Psoas muscle (tissue), 8 donors: ENCODE measurements at places on chromosomes 7 and 10. TPM values are rescaled to one million over a fixed set of nuclear protein-coding genes. Genes with fewer than 3 reads are reported as not detected.

Gene ATOH7
- not detected for total RNA-seq

Gene PTF1A
- not detected for total RNA-seq

GRCh38 chr10:105413997-105414396 is 772.9 kb downstream of the SORCS3 start:
- no peak for DNase-seq

DNA sequence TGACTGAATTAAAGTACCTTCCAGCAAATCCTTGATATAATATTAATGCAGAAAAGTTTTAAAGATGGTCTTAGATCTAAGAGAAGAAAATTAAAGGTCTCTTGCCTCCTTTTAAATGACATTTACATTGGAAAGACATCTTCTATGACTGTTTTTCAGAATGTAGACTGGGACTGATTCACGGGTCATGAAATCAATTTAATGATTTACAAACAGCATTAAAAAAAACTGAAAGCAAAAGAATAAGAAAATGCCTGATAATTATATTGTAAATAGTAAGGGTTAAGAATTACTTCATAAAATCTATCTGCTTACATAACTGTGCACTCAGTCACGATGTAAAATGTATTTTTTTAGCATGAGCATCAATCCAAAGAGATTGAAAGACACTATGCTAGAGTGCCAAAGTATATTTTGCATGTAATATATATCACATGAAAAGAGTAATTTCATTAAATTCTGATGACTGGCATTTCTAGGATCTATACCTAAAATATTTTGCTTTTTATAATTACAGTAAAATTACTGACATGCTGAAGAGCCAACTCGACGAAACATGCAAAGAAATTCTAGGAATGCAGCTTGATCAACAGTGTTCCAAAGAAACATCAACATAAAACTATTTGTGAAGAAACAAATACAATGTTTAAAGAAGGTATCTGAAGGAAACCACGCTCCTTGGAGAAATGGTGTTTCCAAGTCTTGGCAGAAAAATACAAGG is 35.1 kb downstream of the RTKN2 start:
- DNase-seq: no peak

DNA sequence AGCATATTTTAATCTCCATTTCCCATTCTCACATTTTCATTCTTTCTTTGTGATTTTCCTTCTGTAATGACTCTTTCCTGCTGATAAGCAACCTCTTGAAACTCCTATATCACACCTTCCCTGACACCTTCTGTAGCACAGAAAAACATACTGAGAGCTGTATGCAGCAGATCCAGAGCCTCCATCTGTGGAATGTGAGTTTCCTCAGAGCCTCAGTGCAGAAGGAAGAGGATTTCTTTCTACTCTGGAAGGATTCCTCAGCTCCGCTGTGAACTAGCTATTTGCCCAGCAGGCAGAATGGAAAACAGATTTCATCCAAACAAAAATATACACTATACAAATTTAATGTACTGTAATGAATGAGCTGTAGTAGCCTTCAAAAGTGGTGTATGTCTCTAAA is 841.3 kb upstream of the ZWINT start:
- no peak for DNase-seq

GRCh38 chr10:11443468-11444154 is 167.8 kb downstream of the USP6NL start:
- DNase-seq: no peak

DNA sequence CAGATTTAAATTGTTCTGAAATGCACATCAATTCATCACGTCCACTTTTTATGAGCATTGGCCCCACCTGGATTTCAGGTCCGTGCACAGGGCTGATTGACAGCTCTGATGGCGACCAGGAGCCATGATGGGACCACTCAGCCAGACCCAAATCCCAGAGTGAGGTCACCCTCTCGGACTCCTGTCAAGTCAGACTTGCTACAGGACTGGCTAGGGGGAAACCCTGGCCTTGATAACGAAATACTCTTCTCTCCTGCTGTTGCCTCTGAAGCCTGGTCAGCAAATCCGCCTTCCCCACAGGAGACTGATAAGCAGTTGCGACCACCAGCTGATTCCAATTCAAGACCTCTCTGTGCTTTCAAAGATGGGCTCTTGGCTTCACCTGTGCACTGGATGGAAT is 76.4 kb downstream of the CARD11 start:
- no peak for DNase-seq

DNA sequence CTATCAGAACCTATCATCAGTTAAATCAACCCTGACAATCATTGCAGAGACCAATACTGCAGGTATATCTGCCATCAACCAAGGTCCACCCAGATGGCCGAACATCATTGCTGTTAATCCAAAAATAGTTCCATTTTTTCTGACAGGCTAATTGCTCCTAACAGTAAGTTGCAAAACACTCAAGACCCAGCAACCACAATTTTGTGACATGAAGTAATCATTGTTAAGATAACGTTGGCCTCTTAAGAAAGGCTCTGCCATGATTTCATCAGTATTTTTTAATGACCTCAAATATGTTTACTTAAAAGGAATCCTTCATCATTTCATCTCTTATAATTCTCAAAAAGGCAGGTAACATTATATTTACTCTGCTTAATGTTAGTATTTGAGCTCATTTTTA is 553.4 kb upstream of the POM121L12 start:
- DNase-seq: no peak

- DNase-seq: no peak
These were observed 1034.5 kb downstream of the REEP3 start for GRCh38 chr10:64555666-64556065.
